ENCODE measurements at places on chromosomes 16 and 17. TPM values are rescaled to one million over a fixed set of nuclear protein-coding genes. Genes with fewer than 3 reads are reported as not detected.

- no peak overlapping the region for H3K4me3 ChIP-seq
- H3K27me3 ChIP-seq: peaks cover 3% of the 10 kb centered on the region
These were observed 192.8 kb downstream of the MAP2K6 start for GRCh38 chr17:69607162-69607834.

Gene RNF222
- total RNA-seq: not detected

Gene MYH8
- not detected for total RNA-seq

DNA sequence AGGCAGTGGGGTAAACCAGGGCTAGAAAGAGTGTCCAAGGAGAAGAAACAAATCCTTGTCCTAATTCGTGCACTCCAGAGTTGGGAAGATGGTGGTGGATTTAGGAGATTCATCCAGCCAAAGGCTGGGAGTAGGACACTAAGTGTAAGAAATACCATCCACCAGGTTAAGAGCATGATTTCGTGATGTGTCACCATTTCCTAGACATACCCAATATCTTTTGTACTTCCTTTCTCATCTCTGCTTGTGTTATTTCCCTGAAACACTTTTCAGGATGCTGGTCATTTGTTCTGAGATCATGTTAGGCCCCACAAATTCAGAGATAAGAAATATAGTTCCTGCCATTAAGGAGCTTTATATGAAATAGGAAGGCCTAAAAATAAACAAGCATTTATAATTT lies 106.3 kb upstream of the HLF start:
- DNase-seq: no peak
- H3K4me3 ChIP-seq: no peak overlapping the region
- H3K4me1 ChIP-seq: no peaks in the 10 kb centered on the region
- peaks cover 4% of the 10 kb centered on the region for H3K36me3 ChIP-seq

Gene NUDT7
- total RNA-seq: 9.8 TPM
